ENCODE measurements at places on chromosomes 3 and 15.

GRCh38 chr3:63876260-63876659 lies 12.6 kb downstream of the ATXN7 start:
- DNase-seq = no peak

GRCh38 chr15:72342385-72342784 lies 22.4 kb upstream of the CELF6 start:
- DNase-seq = no peak

- no peak for DNase-seq
Measured at GRCh38 chr3:186511245-186511644, 32.9 kb downstream of the CRYGS start.

DNA sequence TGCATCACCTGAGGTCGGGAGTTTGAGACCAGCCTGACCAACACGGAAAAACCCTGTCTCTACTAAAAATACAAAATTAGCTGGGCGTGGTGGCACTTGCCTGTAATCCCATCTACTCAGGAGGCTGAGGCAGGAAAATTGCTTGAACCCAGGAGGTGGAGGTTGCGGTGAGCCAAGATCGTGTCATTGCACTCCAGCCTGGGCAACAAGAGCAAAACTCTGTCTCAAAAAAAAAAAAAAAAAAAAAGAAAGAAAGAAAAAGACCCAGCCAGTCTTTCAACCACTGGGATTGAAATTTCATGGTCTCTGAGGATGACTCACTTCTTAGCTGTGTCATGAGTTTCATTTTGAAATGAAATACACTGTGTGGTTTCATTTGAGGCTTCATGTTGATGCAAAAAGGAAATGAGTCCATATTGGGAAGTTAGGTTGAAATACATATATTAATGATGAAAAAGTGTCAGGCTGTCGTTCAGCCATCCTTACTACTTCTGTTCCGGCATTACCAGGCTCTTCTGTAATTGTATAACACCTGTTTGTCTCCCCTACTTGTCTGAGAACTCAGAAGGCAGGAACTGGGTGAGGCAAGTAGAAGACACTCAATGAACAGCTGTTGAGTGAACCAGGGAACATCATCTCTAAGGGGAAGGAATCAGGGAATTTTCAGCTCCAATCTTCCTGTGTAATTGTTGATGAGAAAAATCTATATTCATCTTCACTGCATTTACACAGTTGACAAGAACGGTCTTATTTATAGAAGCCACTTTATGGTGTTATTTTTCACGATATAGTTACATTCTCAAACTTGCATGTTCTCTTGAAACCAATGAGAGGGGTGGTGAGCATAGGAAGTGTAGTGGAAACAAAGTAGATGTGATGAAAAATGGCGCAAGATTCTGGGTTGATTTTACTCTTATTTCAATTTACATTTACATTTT lies 87.4 kb downstream of the NFKBIZ start:
- DNase-seq = peak; percentile 79

DNA sequence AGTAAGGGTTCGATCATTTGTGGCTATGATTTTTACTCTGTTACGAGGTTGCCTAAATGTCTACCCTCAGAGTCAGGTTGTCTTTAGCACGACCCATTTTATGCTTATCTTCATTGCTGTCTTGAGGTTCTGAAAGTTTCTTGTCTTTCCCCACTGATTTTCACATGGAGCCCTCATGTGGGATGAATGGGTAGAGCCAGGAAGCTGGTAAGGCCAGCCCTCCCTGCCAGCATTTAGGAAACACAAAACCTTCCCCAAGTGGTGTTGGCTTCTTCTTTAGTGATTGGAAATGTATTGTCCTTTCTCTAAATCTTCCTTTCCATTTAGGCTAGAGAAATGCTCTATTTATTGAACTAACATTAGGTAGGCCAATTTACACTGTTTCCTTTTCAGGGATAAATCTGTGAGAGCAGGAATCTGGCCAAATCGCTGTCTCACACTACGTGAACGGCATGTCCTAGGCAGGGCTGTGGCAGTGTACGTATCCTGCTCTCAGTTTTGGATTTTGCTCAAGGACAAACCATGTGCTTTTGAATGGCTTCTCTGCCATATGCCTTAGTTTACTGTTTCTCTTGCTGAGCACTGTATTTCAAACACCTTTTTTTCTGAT lies 43.7 kb downstream of the MYZAP start:
- no peak for DNase-seq

GRCh38 chr3:106962993-106963392 lies 414.2 kb upstream of the CCDC54 start:
- DNase-seq = no peak

DNA sequence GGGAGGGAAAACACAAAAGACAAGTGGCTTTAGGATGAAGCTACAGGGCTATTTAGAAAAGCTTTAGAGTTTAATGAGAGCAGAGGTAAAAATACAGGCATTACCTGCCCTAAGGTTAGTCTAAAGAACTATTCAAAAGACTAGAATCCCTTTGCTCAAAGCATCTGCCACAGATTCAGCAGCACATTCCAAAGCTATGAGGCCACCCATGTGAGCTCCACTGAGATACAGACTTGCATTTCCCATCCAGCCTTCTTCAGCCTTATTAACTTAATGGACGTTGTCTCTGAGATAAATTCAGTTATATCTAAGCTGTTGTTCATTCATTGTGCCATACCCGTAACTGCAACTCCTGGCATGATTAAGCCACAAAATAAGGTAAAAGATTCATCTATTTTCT lies 25.4 kb downstream of the CXCR6 start:
- no peak for DNase-seq

GRCh38 chr3:69762768-69763229 lies 23.5 kb downstream of the MITF start:
- DNase-seq = no peak

DNA sequence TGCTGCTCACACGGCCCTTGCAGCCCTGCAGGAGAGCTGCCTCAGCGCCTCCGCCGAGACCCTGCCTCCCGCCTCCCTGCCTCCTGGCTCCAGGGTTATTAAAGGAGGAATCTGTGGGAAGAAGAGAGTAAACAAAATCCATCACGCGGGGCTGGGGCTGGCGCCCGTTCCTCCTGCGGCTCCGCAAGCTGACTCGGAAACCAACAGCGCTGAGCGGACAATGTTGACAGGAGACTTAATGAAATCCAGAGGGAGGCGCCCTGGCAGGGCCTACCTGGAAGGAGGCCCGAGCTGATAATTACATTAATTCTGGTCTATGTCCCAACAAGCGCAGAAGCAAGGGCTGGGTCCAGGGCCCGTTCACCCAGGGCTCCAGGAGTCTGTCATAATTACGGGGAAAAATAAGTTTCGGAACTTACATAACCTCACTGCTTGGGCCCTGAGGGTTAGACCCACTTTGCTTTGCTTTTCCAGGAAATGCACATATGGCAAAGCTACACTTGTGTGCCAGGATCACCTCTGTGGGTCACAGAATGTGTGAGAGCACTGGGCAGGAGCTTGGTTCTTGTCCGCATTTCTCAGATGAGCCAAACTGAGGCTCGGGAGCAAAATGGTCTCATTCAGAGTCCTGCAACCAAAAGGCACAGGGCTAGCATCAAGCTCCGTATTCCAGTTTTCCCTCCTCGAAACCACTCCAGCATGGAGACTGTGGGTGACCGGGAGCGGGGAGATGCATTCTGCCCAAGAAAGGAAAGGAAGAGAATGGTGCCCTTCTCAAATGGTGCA lies 43.8 kb upstream of the SLC6A6 start:
- no peak for DNase-seq

- DNase-seq = no peak
Measured at GRCh38 chr3:13526626-13526949, 22.3 kb upstream of the FBLN2 start.

DNA sequence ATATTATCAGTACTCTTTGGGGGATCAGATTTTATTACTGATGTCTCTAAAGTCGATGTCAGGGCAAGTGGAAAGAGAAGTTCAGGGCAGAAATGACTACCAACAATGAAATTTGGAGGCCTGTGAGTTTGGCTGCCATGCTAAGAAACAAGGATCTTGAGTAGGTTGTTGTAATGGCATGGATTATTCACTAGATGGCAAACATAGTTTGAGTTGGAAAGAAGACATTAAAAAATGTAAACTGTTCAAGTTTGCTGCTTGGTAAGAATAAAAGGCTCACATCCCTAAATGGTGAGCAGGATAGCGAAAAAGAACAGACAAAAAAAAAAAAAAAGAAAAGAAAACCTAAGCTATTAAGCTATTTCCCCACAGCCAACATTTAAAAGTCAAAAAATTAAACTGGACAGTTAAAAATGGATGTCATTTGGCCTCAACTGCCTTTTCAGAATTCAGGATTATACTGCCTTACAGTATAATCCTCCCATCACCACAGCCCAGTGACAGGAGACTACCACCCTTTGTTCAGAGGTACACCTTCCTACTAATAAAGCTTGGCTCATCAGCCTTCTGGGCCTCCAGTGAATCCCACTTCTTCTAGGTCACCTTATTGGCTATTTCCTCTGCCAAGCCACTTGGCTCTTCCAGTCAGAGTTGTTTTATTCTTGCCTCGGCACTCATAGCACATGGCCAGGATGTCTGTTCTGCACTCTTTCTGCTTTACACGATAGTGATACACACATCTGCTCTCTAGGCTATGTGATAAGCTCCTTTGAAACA lies 163.7 kb downstream of the PLD1 start:
- DNase-seq = peak; percentile 22

- DNase-seq = peak; percentile 12
Measured at GRCh38 chr3:141840737-141841544, 35.5 kb upstream of the ATP1B3 start.

- DNase-seq = no peak
Measured at GRCh38 chr15:97959724-97960363, 659 bp upstream of the ARRDC4 start.

DNA sequence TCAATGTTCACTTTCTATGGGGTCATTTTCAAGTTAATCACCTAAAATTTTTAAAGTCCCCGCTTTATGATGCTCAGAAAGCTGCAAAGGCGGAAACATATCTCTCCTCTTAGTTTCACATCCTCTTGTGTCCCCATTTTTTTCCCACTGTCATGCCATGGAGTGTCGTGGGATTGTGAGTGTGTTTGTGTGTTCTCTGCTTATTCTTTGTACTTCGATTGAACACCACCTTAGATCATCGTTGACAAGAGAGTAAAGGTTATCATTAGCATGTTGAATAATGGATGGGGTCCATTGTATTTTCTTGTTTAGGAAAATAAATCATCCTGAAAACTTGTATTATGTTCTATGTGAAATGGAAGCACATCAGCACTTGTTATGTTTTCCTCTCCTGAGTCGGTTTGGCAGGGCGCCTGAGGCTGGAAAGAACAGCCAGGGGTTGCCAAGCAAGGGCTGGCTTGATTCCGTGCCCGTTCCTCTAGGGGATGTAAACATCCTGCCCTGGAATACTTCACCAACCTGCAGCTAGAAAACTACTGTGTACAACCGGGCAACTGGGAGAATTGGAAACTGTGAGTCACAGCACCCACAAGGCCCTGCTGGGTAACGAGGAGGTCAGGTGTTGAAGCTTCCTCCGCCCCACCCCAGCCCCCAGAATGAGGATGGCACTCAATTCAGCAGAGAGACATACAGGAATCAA lies 67.2 kb downstream of the EIF4E3 start:
- no peak for DNase-seq

- DNase-seq = no peak
Measured at GRCh38 chr15:69325456-69325971, 26.8 kb downstream of the PAQR5 start.

GRCh38 chr15:77901921-77902750 lies 175.4 kb downstream of the TBC1D2B start:
- DNase-seq = no peak

DNA sequence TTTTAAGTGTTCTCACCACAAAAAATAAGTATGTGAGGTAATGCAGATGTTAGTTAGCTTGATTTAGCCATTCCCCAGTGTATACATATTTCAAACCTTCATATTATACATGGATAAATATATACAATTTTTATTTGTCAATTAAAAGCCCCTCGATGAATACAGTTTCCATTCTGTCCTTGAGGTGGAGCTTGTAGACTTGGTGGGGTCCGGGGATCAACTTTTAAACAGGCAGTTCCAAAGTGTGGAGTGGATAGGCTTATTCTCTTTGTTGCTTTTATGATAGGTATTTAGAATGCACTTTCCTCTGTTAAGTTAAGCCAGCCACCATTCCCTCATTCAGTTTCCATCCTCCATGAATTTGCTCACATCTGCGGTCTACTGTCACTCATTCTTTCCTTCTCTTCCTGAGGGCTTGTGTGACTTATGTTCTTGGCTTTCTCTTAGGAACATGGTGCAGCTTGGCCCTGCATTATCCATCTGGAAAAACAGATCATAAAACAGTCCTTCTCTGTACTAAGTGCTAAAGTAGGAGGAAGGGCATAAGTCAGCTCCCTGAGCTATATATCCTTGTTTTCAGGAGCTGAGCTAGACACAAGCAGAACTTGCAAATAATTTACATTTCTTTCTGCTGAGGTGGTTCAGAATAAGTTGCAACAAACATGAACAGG lies 149.1 kb downstream of the NFKBIZ start:
- no peak for DNase-seq

DNA sequence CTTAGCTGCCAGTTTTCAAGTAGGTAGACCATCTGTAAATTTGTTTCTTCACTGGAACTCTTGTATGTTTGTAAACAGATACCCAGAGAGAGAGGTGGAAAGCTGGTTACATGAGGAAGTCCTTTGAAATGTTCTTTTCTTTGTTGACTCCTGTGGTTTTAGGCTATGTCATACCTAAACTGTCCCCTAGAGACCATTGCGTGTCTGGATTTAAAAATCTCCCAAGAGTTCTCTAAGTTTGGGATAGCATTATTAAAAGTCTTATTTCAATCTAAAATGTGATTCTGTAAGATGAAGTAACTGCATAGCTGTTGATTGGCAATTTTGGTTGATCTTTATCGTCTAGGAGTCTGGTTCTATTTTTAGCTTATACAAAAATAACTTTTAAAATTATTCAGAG lies 127.2 kb downstream of the GHSR start:
- no peak for DNase-seq

DNA sequence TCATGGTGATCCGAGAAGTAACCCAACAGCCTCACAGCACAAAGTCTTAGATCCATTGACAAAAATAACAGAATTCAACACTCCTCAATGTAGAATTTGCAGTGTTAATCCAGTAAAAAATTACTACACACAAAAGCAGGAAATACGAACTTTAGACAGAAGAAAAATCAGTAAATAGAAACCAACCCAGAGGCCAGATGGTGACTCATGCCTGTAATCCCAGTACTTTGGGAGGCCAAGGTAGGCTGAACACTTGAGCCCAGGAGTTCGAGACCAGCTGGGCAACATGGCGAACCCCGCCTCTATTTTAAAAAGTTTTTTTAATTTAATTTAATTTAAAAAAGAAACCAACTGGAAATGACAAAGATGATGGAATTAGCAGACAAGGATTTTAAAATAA lies 36.1 kb downstream of the SELENOT start:
- no peak for DNase-seq

GRCh38 chr3:168612671-168613070 lies 516.9 kb upstream of the GOLIM4 start:
- DNase-seq = no peak
